ENCODE measurements at places on chromosomes 1 and 21. TPM values are rescaled to one million over a fixed set of nuclear protein-coding genes. Genes with fewer than 3 reads are reported as not detected.

Gene CORT
- total RNA-seq, result not detected

Gene MASP2
- 0.27 TPM for total RNA-seq

Gene TSPEAR
- not detected for total RNA-seq

Gene NLRP3
- total RNA-seq, result 7.8 TPM

Gene DMBX1
- not detected for total RNA-seq

Gene REN
- not detected for total RNA-seq

Gene ARTN
- total RNA-seq, result 1.3 TPM

Gene USP48
- 73.3 TPM for total RNA-seq

Gene SELP
- 1.3 TPM for total RNA-seq

Gene GRIK1
- total RNA-seq, result not detected

Gene LAPTM5
- total RNA-seq, result 625 TPM

GRCh38 chr1:153728305-153729066 is 636 bp downstream of the INTS3 start:
- peak; percentile 36 for DNase-seq

DNA sequence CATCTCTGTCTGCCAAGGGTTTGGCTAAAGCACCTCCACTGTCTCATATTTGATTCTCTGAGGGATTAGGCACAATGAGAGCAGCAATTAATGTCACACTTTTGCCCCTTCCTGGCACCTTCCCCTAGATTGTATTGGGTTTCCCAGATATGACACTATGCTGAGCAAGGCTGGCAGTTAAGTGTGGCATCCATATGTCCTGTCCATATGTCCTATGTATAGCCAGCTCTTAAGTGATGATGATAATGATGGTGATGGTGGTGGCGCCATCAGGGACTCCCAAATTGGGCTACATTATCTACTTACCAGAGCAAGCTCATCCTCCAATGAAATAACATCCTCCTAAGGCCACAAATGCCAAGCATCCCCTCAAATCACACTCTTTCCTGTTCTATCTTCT is 13.5 kb upstream of the LORICRIN start:
- no peak for DNase-seq

DNA sequence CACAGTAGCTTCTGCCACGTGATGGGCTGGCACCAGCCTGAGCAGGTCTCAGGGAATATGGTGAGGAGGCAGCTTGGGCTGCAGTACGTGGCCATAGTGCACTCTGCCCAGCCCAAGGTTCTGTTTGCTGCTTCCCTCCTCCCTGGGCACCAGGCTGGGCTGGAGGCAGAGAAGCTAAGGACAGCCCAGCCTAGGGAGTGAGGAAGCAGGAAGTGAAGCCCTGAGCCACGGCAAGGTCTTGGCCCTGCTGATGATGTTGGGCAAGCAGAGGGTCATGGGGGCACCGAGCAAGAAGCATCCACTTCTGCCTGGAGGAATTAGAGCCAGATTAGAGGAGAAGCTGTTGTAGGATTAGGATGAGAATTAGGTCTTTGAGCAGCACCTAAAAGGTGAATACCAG is 326.7 kb upstream of the VAMP3 start:
- no peak for DNase-seq

DNA sequence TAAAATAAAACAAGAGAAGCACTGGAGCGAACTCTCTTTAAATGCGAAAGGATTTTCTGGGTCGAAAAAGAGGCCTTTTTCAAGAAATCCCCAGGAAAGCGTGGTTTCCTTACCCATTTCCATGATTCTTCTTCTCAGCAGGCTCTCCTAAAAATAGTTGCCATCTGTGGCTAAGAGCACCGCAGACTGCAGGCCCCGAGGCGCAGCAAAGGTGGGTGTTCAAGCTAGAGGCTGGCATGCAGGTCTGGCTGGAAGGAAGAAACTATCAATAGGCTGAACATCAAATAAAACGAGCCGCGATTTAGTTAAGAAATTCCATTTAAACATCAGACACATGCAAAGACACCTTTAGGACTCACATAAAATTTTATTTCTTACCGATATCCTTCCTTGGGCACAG is 135.1 kb downstream of the ADAMTS1 start:
- DNase-seq, result no peak

GRCh38 chr1:158062174-158062573 is 68.7 kb downstream of the KIRREL1 start:
- DNase-seq, result no peak

DNA sequence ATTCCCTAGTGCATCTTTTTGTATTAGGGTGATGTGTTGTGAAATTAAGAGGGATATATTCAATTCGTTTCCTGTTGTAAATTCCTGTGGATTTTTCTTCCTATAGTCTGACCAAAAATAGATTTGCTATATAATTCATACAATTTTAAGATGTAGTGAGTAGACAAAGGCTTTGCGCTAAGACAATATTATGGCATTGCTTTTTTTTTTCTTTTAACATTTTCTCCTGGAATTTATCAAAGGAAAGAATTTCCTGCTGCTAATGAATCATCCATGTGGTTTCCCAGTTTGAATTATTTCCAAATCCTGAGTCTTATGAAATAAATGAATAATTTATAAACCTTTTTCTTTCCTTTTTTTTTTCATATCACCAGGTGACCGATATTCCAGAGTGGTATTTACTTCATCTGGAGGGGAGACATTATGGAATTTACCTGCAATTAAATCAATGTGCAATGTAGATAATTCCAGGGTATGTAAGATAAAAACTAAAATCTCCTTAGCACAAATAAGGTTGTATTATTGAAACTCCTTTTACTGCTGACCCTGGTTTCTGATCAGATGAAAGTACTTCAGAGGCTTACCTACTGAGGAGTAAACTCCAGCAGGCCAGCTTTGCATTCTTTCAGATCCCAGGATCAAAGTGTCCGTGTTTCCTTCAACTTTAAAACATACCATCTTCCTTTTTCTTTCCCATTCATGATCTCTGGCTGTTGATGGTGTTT is 148.4 kb downstream of the TLR5 start:
- no peak for DNase-seq

- DNase-seq, result no peak
Measured at GRCh38 chr1:162446946-162447345, 35.0 kb upstream of the SH2D1B start.

- DNase-seq, result no peak
Measured at GRCh38 chr1:82287556-82287955, 486.8 kb downstream of the ADGRL2 start.

DNA sequence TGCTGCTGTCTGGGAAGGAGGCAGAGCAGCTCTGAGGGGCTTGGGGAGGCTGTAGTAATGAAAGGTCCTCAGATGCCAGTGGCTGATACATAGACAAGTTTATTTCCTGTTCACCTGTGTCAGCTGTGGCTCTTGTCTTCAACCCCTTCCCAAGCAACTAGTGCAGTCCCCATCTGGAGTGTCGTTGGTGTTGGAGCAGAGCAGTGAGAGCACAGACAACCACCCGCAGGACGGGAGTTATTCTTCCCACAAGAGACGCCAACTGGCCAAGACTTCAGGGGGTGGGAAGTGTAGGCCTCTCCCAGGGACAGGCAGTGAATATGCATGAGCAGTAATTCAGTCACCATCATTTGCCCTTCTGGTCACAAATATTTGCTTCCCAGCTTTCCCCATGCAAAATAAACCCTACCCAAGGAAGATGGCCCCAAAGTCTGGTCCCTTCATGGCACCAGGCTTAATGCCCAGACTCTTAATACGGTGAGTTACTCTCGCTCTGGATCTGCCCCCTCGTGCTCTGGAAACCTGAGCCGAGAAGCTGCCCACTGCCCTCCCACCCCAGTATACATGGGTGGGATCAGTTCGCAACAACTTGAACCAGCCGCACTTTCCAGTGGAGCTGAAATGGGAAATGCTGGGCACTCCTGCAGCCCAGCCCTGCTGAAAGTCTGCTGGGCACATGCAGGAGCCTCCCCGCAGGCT is 153.5 kb upstream of the COL6A1 start:
- peak; percentile 11 for DNase-seq

GRCh38 chr1:92485381-92486250 is 1.1 kb downstream of the GFI1 start:
- DNase-seq, result peak; percentile 88

- DNase-seq, result peak; percentile 18
Measured at GRCh38 chr1:151972542-151973248, 21.0 kb downstream of the S100A10 start.

- DNase-seq, result no peak
Measured at GRCh38 chr1:74427681-74428080, 84.7 kb downstream of the LRRC53 start.

DNA sequence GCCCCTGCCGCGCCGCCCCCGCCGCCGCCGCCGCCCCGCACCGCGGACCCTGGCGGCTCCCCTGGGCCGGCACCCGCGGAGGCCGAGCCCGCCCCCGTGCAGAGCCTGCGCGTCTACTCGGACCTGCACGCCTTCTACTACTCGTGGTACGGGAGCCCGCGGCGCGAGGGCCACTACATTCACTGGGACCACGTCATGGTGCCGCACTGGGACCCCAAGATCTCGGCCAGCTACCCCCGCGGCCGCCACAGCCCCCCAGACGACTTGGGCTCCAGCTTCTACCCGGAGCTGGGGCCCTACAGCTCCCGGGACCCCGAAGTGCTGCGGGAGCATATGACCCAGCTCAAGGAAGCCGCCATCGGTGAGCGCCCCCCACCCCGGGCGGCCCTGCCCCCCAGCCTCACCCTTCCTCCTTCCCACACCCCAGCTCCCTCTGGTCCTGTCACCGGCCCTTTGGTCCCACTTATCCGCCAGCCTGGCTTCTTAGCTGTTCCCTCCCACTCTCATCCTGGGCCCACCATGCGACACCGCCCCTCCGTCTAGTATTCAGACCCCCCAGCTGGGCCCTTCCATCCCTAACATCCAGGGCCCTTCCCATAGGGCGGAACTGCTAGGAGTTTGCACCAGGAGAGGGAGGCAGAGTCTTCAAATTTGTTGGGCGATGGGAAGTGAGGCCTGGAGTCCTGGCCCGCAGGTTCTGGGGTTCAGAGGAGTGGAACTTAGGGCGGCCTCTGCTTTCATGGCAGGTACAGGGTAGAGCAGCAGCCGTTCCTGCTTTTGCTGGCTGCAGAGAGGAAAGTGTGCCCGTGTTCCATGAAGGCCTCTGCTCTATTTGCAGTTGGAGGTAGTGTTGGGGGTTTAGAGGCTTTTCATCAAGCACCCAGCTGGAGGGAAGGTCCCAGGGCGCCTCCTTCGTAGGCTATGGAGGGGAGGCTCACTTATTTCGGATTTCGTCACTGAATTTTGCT is 1.0 kb downstream of the MANEAL start:
- DNase-seq, result no peak

DNA sequence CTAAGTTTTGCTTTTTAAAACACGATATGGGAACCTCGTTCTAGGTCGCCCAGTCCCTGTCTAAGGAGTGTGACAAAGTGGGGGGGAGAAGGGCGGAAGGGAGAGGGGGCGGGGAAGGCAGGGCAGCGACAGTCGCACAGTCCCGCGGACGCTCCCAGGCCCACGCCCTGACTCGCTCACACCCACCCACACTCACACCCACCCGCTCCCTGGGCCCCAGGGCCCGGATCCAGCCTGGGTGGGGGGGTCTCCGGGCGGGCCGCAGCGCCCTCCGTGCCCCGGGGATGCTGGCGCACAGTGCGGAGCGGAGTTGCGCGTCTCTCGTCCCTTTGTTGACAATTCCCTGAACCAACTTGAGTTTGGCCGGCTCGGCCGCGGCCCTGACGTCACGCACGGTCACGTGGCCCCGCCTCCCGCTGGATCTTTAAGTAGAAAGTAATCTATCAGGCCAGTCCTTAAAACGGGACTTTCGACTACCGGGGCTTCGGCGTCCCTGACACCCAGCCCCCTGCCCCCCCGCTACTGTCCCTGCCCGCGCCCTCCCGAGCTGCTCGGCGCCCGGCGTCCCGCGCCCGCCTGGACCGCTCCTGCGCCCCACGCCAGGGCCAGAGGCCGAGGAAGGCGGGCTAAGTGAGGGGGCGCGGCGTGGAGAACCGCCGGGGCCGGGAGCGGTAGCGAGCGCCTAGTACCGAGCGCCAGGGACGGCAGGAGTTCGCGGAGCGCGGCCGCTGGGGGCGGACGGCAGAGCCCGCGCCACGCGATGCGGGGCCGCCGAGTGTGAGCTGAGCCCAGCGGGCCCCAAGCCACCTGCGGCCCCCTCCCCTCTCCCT is at the start of gene FOXD3:
Gene FOXD3, plus strand, starts transcription at position 454 of the 830 bp plus-strand sequence. CDS start 492 bp downstream, outside the sequence.
- no peak for DNase-seq

- no peak for DNase-seq
Measured at GRCh38 chr1:101059945-101060542, 34.5 kb upstream of the DPH5 start.

GRCh38 chr1:228783418-228784040 is 48.2 kb downstream of the RHOU start:
- DNase-seq, result no peak

DNA sequence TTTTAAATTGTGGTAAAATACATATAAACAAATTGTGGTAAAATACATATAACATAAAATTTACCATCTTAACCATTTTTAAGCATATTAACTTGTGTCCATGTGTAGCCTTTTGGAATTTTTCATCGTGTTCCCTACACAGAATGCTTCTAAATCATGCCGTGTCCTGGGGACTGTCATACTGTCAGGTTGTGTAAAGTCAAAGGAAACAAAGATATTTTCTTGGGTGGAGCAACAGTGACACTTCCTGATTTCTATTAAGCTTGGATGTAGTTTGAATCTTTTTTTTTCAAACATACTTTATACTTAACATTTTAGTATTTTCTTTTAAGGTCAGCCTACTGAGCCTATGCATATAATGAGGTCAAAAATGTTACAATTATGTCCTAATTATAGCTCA is 32.3 kb downstream of the DOP1B start:
- no peak for DNase-seq

DNA sequence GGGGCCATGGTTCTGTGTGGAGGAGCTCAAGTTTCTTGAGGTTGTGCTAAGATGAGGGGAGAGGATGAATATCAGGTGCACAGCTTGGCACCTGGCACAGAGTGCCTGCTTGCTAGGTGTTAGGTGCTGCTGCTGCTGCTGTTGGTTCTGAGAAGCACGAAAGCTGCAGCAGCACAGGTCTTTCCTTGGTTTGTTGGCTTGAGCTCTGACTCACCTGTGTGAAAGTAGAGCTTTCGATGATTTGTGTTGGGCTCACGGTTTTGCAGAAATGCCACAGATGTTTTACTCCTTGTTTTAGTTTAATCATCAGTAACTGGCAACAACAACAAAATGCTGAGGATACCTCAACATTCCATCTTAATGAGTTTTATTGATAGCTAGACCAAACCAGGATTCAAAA is 221.6 kb downstream of the BRINP2 start:
- DNase-seq, result no peak

DNA sequence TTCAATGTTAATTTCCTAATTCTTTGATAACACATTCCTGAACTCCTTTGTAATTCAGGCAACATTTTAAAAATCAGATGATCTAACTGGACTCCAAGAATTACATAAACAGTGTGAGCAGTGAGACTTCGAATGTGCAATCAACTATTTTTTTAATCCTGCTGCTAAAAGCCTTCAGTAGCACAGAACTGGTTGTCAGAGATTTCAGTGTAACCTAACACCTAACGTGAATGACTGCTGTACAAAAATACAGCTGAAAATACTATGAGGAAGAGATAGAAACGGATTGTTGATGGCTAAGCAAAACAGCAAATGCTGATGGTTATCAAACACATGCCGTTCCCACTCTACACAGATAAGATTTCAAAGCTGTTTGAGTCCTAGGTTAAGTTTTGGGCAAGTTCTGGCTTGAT is 46.1 kb downstream of the APP start:
- no peak for DNase-seq
